ENCODE measurements at places on chromosomes 1 and 21. TPM values are rescaled to one million over a fixed set of nuclear protein-coding genes. Genes with fewer than 3 reads are reported as not detected.

SUMO3 gene
- polyA plus RNA-seq, result 101 TPM

LCE2C gene
- not detected for polyA plus RNA-seq

- H3K27me3 ChIP-seq, result no peaks in the 10 kb centered on the region
- peak; percentile 36 for DNase-seq
- H3K4me3 ChIP-seq, result no peak overlapping the region
These were observed 112.3 kb upstream of the GADD45A start for GRCh38 chr1:67572594-67573221.

OLIG2 gene
- polyA plus RNA-seq, result not detected

DNA sequence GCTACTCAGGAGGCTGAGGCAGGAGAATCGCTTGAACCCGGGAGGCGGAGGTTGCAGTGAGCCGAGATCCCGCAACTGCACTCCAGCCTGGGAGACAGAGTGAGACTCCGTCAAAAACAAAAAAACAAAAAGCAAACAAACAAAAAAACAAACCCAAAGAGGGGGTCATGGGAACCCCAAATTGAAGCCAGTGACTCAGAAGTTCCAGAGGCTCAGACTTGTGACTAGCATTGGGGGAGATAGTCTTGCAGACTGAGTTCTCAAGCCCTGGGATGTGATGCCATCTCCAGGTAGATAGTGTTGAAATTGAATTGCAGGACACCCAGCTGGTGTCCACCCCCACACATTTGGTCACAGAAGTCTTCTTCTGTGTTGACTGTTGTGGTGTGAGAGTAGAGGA lies 24.9 kb upstream of the ENO1 start:
- DNase-seq, result no peak
- H3K4me3 ChIP-seq, result no peak overlapping the region
- no peaks in the 10 kb centered on the region for H3K27me3 ChIP-seq
- peak overlapping the region; percentile 40 for H3K27ac ChIP-seq
- H3K36me3 ChIP-seq, result no peaks in the 10 kb centered on the region

- no peaks in the 10 kb centered on the region for H3K27me3 ChIP-seq
- no peak for DNase-seq
- H3K4me1 ChIP-seq, result no peaks in the 10 kb centered on the region
- H3K36me3 ChIP-seq, result no peaks in the 10 kb centered on the region
- H3K27ac ChIP-seq, result no peak overlapping the region
These were observed 90.4 kb downstream of the RGS21 start for GRCh38 chr1:192407206-192407605.

- H3K4me3 ChIP-seq, result no peak overlapping the region
- H3K4me1 ChIP-seq, result peaks cover 19% of the 10 kb centered on the region
- no peak overlapping the region for H3K27ac ChIP-seq
- DNase-seq, result no peak
These were observed 45.9 kb downstream of the HHAT start for GRCh38 chr1:210374600-210374953.

- no peak for DNase-seq
- no peak overlapping the region for H3K27ac ChIP-seq
- no peaks in the 10 kb centered on the region for H3K36me3 ChIP-seq
These were observed 81.6 kb downstream of the ST6GALNAC5 start for GRCh38 chr1:76948846-76949245.

GRCh38 chr1:112707221-112708001 lies 484 bp upstream of the RHOC start:
- H3K4me3 ChIP-seq, result peak overlapping the region; percentile 84
- peaks cover 13% of the 10 kb centered on the region for H3K4me1 ChIP-seq
- H3K36me3 ChIP-seq, result peaks cover 10% of the 10 kb centered on the region
- no peaks in the 10 kb centered on the region for H3K27me3 ChIP-seq

GRCh38 chr1:201376464-201377374 lies 761 bp downstream of the TNNT2 start:
- peaks cover 11% of the 10 kb centered on the region for H3K4me1 ChIP-seq
- DNase-seq, result peak; percentile 46
- peaks cover 44% of the 10 kb centered on the region for H3K27me3 ChIP-seq
- no peak overlapping the region for H3K4me3 ChIP-seq
- no peaks in the 10 kb centered on the region for H3K36me3 ChIP-seq

SLC26A9 gene
- polyA plus RNA-seq, result not detected

KIAA1614 gene
- polyA plus RNA-seq, result 3.5 TPM

DNA sequence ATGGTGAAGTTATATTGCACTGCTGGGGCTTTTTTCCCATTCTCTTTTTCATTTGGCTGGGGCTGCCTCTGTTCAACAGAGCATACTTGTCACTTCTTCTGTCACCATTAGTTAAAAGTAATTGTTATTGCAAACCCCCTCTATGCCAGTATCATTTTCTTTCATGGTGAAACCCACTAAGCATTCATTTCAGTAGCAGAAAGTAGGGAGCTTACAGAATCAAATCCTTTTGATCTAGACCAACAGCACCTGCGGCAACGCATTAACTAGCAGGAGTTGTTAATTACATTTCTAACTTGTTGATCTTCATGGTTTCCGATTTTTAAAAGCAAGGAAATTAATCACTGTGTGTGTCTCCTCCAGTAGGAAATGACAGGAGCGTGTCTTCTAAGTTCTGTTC lies 15.0 kb downstream of the SMYD2 start:
- no peaks in the 10 kb centered on the region for H3K36me3 ChIP-seq
- H3K27ac ChIP-seq, result no peak overlapping the region
- no peak for DNase-seq
- H3K27me3 ChIP-seq, result no peaks in the 10 kb centered on the region

ZFP69 gene
- 1.2 TPM for polyA plus RNA-seq

GPR61 gene
- not detected for polyA plus RNA-seq

LPAR3 gene
- polyA plus RNA-seq, result 0.07 TPM

DNA sequence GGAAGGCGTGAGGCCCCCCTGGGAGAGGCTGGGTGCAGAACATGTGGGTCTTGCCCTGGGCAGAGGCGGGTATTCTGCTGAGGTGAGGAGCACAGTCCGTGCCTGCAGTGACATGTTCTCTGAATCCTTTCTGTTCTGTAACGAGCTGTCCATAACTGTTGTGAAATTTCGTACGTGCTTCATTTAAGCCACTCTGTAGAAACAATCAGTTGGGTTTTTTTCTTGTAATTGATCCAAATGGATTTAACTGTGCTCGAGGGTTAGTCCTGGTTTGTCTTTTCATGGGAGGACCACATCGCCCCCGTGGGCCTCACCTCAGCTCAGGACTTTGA lies 45.4 kb upstream of the DIP2A start:
- DNase-seq, result no peak
- H3K4me1 ChIP-seq, result no peaks in the 10 kb centered on the region
- no peak overlapping the region for H3K4me3 ChIP-seq
- H3K27me3 ChIP-seq, result no peaks in the 10 kb centered on the region
- peaks cover 35% of the 10 kb centered on the region for H3K36me3 ChIP-seq

DNA sequence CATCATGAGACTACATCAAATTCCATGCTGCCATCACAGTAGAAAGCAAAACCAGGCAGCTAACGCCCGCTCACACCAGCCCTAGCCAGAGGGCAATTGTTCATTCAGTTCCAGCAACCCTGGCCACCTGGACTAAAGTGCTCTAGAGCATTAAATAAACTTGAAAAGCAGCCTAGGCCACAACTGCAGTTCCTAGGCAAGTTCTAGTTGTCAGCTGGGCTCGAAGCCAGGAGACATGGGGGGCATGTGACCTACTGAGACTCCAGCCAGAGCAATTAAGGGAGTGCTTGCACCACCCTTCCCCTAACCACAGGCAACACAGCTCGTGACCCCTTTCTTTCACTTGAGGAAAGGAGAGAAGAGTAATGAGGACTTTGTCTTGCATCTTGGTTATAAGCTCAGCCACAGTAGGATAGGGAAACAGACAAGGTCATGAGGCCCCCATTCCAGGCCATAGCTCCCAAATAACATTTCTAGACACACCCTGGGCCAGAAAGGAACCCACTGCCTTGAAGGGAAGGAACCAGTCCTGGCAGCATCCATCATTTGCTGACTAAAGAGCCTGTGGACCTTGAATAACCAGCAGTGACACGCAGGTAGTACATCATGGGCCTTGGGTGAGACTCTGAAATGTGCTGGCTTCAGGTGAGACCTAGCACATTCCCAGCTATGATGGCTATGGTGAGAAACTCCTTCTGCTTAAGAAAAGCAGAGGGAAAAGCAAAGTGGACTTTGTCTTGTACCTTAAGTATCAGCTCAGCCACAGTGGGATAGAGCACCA lies 77.0 kb downstream of the ZZZ3 start:
- H3K36me3 ChIP-seq, result peaks cover 4% of the 10 kb centered on the region
- no peaks in the 10 kb centered on the region for H3K27me3 ChIP-seq
- DNase-seq, result peak; percentile 38
- H3K27ac ChIP-seq, result no peak overlapping the region

OR2L2 gene
- not detected for polyA plus RNA-seq

GRCh38 chr1:232568331-232568852 lies 61.5 kb downstream of the SIPA1L2 start:
- no peaks in the 10 kb centered on the region for H3K27me3 ChIP-seq
- H3K27ac ChIP-seq, result no peak overlapping the region
- peaks cover 4% of the 10 kb centered on the region for H3K4me1 ChIP-seq
- DNase-seq, result no peak
- no peak overlapping the region for H3K4me3 ChIP-seq

CLCA1 gene
- polyA plus RNA-seq, result not detected

DNA sequence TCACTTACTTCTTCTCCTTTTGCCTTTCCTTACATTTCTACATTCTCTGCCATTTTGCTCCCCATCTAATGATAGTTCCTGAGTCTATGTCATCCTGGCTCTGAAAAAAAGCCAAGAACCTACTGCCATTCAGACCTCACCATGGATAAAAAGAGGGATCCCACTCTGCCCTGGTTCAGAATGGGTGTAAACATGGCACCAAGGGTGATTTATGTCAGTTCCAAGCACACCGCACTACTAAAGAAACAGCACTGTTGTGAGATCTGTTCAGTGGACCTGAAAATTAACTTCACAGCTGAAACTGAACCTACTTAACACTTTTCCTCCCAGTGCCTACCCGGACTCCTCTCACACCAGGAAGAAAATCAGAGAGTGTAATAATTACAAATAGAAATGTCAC lies 72.3 kb upstream of the NTPCR start:
- peaks cover 11% of the 10 kb centered on the region for H3K27me3 ChIP-seq
- no peak overlapping the region for H3K27ac ChIP-seq
- H3K36me3 ChIP-seq, result no peaks in the 10 kb centered on the region
- H3K4me3 ChIP-seq, result no peak overlapping the region
- no peaks in the 10 kb centered on the region for H3K4me1 ChIP-seq
- no peak for DNase-seq
